Left cardiac atrium (tissue), 4 donors: ENCODE measurements at places on chromosomes 13 and 19. TPM values are rescaled to one million over a fixed set of nuclear protein-coding genes. Genes with fewer than 3 reads are reported as not detected.

Gene FCHO1
- 1.8 TPM for total RNA-seq

- DNase-seq, result no peak
Measured at GRCh38 chr19:31693131-31693932, 344.1 kb upstream of the TSHZ3 start.

DNA sequence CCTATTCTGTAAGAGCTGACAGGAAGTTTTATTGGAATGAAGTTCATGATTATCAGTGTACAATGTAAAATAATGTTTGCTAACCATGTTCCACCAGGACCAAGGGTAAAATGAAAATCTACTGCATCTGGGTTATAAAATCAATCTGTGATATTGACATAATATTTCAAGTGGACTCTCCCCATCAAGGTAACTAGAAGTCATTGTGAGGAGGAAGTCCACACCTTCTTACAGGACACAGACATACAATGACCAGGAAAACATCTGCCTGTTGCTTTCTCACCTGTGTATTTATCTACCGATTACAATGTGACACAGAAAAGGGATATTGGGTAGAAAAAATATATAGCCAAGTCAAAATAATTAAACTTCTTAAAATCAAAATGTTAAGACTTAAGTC is 140.7 kb upstream of the RFC3 start:
- no peak for DNase-seq

- no peak for DNase-seq
Measured at GRCh38 chr13:102195566-102196462, 206.0 kb downstream of the FGF14 start.

DNA sequence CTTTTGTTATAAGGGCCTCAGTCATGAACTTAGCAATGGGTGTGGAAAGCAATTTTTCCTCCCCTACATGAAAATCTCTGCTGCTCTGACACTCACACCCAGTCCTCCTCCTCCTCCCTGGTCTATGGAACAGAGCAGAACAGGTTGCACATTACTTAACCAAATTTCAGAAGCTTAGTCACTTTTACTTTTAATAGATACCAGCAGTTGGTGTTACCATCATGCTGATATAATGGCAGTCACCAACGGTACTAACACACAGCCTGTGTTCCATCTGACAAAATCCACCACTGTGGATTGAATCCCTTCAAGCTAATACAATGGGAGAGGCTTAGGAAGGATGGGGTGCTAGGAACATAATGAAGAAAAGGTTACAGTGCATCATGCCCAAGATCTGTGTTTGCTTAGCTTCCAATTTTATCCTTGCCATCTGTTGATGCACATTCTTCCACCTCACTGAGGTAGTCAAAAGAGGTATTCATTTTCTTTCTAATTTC is 9.8 kb downstream of the TPT1 start:
- DNase-seq, result no peak

GRCh38 chr19:897442-898039 is 4.3 kb downstream of the RNU6-9 start:
- DNase-seq, result no peak
